ENCODE measurements at places on chromosomes 1 and 21. TPM values are rescaled to one million over a fixed set of nuclear protein-coding genes. Genes with fewer than 3 reads are reported as not detected.

ETV3L gene
- total RNA-seq: not detected

KCNN3 gene
- 0.36 TPM for total RNA-seq

C1orf185 gene
- total RNA-seq: not detected

HSF2BP gene
- total RNA-seq: 9.1 TPM

DNA sequence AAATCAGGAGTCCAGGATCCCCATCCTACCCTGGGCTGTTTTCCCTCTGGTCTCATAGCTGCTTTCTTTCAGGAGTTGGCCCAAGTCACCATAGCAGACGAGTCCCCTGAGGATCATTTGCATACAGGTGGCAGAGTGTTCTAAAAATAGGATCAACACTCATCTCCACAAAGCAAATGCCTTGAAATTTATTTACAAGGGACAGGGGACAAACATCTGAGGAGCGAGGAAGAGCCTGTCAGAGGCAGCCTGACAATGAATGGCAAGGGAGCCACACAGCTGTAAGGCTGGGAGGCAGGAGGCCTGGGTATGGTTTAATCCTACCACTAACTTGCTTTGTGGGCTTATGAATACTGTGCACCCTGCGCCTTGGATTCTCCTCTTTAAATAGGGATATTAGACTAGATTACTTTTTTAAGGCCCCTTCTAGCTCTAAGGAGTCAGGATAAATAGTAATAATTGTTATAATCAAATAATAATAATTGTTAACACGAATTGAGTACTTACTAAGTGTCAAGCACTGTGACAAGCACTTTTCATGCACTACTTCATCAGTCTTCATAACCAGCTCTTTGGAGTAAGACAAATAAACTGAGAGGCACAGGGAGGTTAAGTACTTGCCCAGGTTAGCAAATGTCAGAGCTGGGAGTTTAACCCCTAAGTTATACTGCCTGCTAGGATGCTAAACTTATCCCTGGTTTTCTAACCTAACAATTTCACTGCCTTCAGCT, 34.5 kb downstream of the RAB3B start:
- DNase-seq: no peak

DNA sequence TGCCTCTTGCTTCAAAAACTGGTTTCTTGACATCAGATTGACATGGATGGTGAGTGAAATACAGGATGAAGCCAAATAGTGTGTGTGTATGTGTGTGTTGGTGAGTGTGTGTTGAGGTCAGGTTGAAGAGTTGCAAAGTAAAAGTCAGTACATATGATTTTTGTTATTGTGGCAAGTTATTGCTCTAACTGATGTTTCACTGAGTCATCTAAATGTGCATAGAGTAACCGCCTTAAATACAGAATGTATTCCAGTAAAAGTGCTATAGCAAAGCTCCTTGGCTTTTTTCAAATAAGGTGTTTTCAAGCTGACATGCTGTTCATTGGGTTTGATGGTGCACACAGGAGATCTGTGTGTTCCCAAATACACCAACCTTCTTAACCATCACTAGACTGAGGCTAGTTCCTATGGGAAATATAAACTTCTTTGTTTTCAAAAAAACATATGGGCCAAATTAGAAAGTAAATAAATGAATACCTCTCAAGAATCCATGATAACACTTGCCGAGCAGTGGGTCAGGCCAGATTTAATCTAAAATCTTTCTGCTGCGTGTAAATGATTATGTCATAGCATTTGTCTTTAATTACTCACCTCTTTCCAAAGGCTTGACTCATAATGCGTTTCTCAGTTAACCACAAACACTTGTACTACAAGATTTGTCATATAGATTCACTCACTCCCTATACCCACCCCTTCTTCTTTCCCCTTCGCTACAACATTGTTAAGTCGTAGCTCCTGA, 151.1 kb downstream of the LYPLAL1 start:
- DNase-seq: peak; percentile 97

- no peak for DNase-seq
These were observed 60.4 kb downstream of the ITPKB start for GRCh38 chr1:226678701-226679100.

- no peak for DNase-seq
These were observed 8.0 kb downstream of the MED8 start for GRCh38 chr1:43381612-43382011.
